ENCODE measurements at places on chromosomes 12 and 14.
A peak's percentile ranks its signal among the peaks of the same experiment; 100 is the strongest.

DNA sequence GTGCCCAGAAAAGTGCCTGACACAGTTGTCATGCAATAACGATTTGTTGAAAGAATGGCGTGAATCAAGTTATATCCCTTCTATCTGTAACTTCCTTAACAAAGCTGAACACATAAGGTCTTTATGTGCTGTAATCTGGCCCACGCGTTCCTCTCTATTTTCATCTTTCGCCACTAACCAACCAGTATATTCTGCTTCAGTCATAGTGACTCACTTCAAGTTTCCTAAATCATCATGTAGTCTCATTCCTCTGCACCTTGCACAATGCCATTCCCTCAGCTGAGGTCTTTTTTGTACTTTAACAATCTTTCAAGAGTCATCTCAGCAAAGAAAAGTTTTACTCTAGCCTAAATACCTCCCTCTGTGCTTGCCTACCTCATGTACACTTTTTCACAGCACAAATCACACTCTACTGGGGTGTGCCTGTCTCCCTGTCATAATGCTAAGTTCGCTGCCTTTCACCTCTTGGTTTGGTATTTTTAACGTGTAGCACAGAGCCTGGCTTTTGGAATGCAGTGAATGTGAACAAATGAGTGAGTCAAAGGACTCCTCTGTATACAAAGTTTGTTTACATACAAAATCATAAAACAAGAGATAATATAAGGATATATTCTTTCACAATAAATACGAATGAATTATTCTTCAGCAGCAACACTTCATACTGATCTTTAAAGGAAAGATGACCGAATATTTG is 2.9 kb upstream of the CMAS start:
- DNase-seq, result no peak

GRCh38 chr12:20119596-20120402 is 248.5 kb upstream of the PDE3A start:
- DNase-seq, result no peak

GRCh38 chr12:108457006-108457733 is 57.9 kb upstream of the FICD start:
- DNase-seq, result peak; percentile 69

DNA sequence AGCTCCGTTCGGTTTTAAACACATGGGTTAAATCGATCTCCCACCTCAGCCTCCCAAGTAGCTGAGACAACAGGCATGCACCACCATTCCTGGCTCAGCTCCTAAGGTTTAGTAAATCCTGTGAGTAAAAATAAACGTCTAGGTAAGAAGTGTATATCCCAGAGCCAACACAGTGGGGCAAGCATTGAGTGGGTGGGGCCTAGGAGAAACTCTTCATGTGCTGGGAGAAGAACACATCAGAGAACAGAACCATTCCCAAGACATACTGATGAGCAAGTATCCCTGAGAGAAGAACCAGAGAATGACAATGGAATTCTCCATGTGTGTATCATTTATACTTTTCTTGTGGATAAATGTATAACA is 86.3 kb downstream of the SEC23A start:
- peak; percentile 26 for DNase-seq

GRCh38 chr14:54424479-54424901 is 16.7 kb downstream of the CNIH1 start:
- DNase-seq, result no peak

- no peak for DNase-seq
Observed at GRCh38 chr12:76410371-76410770, 62.2 kb upstream of the BBS10 start.

- no peak for DNase-seq
Observed at GRCh38 chr12:9404031-9404430, 195.8 kb upstream of the PZP start.

Measured in NCI-H69 (cell line).